CD4-positive, alpha-beta T cell treated with Interferon alpha-2 for 1 hour (primary cell): ENCODE measurements at places on chromosomes 5 and 9.

DNA sequence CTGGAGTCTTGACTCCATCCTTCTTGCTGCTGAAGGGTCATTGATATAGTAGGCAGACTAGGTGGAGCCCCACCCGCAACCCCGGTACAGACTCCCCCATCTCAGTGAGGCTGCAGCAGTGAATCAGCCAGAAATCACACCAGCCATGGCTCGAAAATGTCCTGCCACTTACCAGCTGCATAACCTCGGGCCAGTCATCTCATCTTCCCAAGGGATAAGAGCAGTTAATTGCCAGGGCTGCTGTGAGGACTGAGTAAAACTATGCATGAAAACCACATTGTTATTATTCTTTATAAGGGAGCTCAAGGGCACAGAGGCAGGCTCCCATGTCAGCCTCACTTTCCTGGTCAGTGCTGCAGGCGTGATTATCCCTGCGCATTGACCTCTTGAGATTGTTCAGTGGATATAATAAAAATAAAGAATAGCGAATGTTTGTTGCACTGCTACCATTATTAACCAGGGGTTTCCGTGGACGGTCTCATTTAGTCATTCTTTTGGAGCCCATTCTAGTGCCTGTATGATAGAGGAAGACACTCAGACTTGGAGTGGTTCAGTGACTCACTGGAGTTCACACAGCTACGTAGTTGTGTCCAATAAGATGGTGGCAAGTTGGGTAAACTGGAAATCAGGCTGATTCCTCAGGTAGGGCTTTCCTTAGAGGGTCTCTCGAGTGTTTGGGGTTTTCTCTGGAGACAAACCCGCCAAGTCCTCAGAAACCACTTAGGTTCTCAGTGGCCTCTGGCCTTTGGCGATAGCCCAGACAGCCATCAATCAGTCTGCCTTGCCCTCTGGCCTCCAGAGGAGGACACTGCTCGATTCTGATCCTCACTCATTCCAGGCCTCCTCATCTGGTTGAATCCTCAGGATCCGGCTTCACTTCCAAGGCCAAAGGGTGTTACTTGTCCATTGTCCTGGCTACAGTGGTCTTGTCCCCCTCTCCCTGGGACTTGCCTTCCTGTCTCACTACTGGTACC lies 39.9 kb downstream of the COL15A1 start:
- no peak for DNase-seq

GRCh38 chr5:131021646-131022045 lies 143.4 kb downstream of the HINT1 start:
- no peak for DNase-seq

DNA sequence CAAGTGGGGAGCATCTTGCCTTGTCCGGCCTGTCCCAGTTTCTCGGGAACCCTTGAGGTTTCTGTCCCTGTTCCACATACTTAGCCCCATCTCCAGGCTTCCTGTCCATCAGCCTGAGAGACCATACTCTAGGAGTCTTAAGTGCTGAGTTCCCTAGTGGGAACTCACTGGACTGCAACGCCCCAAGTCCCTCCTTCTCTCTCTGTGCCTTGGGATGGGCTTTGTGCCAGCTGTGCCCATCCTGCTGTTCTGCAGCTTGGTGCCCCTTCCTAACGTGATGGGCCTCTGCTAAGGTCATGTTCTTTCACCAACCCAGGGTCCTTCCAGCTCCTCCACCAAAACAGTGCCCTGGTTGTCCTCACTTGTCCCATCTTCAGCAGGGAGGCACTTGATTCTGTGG lies 222.3 kb upstream of the ANKRD55 start:
- DNase-seq, result no peak

- no peak for DNase-seq
Measured at GRCh38 chr9:92749934-92750315, 14.7 kb downstream of the BICD2 start.

DNA sequence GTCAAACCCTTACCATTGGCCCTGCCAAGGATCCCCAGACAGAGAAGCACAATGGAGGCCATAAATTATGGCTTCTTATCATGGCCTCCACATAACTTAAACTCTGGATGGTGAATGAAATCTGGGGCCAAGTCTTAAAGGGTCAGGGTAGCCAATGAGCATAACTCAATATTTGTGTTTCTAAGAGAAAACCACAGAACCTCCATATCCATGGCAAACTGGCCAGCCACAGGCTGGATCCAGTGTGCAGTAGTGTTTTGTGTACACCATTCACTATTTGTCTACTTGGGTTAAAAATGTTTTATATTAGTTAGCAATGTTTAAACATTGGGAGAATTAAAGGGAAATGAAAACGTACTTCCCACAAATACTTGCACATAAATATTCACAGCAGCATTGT lies 60.8 kb downstream of the CDO1 start:
- no peak for DNase-seq

DNA sequence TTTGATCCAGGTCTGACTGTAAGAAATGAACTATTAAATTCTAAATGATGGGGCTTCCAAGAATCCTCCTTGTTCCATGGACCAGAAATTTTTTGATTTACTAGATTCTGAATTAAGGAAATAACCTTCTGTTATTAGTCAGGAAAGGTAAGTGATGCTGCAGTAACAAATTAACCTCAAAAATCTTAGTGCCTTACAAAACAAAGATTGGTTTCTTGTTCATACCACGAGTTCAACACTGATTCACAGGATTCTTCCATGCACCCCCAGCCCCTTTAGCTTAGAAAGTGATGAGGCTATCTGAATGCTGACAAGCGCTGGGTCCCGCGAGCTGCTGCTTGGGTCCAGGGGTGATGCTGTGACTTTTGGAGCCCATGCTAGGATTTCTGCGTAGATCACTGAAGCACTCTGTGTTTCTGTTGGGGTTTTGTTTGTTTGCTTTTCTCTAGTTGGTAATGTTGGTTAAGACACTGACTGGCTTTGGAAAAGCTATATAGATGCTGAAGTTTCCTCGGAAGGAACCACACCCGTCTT lies 52.3 kb downstream of the COL15A1 start:
- DNase-seq, result no peak

DNA sequence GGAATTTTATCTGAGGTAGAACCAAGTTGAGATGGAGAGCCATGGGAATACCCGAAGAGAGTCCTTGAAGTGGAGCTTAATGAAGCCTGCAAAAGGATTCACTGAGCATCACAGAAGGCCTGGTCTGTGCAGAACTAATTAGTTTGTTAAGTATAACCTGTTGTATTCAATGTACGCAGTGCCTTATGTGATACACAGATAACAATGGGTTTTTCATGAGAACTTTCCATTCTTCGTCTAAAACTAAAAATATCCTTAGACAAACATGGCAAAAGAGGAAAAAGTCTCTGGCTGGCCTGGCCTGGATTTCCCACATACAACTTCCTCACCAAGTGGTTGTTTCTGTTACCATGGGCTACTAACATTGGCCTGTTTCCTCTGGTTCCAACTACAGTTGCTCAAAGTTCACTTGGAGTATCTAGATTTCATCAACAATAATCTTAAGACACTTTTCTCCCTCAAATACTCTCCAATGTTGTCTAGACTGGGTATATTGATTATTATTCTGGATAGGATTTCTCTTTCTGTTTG lies 237.6 kb upstream of the ZNF462 start:
- no peak for DNase-seq

GRCh38 chr5:111927191-111927590 lies 170.2 kb upstream of the NREP start:
- DNase-seq, result no peak

DNA sequence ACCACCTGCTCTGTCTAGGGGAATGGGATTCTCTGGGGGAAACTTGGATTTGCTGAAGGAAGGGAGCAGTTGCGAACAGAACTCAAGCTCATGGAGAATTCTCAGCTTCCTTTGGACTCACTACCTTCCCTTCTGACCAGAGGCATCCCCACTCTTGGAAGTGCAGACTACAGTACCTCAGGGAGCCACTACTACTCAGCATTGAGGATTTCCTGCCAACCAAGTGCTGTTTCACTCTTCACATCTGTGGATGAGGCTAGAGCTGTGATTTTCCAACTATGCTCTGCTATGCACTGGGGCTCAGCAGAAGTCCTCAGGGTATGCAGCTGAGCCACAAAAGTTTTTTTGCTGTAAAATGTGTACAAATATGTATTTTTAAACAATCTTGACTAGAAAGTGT lies 43.9 kb downstream of the MACROH2A1 start:
- DNase-seq, result no peak

DNA sequence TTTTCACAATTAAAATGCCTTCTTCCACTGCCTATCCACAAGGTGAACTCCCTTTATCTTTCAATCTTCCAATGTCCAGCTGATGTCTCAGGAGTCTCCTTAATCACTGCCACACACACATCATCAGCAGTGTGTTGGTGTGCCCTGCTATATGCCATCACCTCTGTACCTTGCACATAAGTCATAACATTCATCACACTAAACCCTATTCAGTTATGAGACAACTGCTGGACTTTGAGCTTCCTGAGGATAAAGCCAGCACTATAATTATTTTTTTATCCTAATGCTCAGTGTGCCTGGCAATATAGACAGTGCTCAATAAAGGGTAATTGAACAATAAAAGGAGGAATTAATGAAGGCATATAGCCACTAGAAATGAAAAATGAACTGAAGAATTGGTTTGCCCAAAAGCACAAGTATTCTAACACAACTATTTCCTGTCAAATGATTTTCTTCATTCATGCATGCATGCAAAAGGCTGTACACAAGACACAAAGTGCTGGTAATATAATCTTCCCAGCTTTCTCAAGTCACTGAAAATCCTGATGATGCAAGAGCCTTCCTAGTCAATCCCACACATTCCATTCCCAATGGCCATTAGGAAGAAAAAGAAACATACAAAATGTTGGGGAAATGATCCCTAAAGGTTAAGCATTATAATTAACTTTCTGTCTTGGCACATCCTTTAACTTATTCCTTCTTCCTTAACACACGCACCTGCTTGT lies 32.4 kb downstream of the LPAR1 start:
- no peak for DNase-seq

GRCh38 chr5:3994628-3995027 lies 399.0 kb downstream of the IRX1 start:
- no peak for DNase-seq

DNA sequence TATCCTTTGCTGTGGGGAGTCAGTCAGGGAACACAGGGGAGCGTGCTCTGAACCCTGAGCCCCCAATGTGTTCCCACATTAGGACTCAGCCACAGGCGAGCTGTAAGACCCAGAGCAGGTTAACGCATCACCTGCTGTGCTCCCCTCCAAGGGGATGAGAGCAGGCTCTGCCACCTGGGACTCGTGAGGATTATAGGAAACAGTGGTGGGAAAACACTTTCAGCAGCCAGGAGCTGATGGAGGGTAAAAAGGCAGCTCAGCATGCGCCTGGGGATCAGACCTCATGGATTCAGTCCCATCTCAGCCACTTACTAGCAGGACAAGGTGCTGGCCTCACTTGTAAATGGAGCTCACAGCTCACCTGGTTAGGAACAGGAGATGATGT lies 9.2 kb downstream of the JADE2 start:
- DNase-seq, result no peak
